AG09309 (cell line): ENCODE measurements at places on chromosomes 12 and 14.

DNA sequence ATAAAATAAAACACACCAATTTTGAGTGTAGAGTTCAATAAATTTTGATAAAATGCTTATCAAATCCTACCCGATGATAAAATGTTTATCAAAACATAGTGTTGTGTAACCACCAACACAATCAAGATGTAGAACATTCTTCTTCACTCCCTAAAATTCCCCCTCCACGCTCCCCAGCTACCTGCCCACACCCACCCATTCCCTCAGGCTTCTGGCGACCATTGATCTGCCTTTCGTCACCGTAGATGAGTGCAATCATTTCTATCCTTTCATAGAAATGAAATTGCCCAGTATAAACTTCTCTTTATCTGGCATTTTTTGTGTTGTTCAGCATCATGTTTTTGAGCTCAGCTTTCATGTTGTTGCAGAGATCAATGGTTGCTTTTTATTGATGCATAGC lies 90.7 kb upstream of the TBX3 start:
- DNase-seq = no peak

DNA sequence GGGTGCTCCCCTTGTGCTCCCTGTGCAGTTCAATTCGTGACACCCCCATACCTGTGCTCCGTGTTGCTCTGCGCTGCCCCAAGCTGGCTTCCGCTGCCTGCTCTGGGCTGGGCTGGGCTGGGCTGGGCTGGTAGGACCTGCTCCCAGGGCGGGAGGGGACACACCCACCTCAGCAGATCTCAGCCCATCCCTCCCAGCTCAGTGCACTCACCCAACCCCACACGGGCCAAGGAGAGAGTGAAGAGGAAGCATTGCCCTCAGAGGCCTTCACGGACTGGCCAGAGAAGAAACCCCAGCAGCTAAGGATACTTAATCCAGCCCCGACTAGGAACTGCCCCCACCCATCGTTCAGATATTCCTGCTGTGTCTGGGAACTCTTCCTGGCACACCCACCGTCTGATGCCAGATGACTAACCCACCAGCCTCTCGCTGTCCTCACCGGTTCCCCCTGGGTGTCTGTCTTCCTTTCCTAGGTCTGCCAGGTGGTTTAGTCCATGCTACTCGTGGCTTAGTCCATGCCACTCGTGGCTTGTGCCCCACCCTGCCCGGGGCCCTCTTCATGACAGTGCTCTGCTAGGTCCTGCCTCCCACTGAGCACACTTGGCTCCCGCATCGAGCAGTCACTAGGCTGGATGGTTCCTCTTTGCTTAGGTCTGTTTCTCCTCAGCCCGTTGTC lies at the start of gene LPAR5:
Gene LPAR5 (minus strand): TSS at position 104 of the 676 bp plus-strand sequence. CDS start 14,711 bp downstream, outside the sequence.
- no peak for DNase-seq

DNA sequence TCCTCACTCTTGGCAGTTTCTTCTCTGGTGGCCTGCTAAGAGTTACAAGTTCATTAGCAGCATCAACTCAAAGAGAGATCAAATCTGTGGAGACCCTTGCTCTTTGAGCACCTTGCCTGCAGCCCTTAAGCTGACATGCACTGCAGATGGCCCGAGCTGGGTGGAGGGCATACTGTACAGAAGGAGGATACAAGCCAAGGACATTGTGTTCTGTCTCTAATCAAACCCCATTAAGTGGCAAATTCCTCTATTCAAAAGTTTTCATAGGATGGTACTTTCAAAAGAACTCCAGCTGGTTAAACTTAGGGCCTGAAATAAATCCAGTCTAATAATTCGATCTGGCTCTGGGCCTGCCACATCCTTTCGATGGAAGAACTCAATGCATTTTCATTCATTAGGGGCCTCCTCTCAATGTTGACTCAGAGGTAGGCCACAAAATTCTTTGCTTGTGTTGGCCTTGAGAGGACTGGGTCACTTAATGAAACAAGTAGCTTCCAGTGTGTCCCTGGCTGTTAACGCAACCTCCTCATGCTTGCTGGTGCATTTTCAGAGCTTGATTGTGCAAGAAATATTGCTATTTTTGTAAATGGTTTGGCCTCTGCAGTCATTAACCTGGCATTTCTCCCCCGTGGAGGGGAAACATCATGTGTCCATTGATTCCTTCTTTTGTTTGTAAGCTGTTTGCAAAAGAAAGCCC lies 318.2 kb downstream of the NUAK1 start:
- peak; percentile 76 for DNase-seq

DNA sequence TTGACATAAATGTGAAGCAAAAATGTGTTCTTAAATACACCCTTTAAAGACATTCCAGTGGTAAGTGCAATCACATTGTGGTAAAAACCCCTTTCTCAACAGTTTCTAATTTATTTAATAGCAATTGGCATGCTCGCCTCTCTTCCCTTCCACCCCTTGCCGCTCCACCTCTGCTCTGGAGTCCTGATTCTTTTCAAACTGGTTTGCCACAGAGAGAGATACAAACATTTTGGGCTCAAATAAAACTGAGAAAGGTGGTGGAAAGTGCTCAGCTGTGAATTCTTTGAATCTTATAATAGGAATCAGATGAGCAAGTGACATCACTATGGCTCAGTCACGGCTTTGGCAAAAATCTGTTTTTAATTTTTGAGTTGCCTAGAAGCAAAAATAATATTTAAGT lies 993.9 kb downstream of the GALC start:
- DNase-seq = peak; percentile 44

DNA sequence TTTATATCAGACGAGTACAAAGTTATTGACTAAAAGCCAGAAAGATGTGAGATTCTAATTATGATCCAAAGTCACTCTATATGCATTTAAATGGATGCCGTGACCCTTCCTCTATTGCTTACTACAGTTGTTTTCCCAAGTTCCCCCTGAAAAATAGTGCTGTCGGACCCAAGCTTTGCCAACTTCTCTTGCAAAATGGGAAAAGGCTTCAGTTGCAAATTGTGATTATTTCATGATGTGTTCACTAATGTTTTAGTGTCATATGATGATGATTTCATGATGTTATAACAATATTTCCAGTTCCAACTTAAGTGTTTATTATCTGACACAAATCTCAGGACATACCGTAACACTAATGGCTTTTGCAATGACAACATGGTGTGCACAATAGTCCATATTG lies 534.6 kb upstream of the ATP2B1 start:
- DNase-seq = no peak

- peak; percentile 91 for DNase-seq
These were observed 33.7 kb downstream of the CPM start for GRCh38 chr12:68899251-68899771.

GRCh38 chr12:89370421-89370831 lies 18.1 kb upstream of the DUSP6 start:
- DNase-seq = no peak

DNA sequence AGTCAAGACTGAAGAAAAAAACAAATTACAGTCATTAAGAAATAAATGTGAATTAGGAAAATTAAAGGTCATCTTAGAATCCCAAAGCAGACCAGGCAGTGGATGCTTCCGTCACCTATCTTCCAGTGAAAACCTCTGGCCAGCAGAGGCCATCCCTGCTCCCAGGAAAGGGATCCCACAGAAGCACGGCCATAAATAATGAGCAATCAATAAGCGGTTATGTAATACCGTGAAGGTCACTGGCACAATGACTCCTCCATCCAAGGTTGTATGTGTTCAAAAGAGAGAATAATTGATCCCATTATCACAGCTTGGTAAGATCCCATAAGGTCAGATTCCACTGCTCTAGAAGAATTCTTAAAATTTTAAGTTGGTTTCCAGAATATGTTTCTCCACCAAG lies 85.7 kb downstream of the PPP2R5E start:
- no peak for DNase-seq

- no peak for DNase-seq
These were observed 63.0 kb downstream of the TMEM30B start for GRCh38 chr14:61218157-61218556.

DNA sequence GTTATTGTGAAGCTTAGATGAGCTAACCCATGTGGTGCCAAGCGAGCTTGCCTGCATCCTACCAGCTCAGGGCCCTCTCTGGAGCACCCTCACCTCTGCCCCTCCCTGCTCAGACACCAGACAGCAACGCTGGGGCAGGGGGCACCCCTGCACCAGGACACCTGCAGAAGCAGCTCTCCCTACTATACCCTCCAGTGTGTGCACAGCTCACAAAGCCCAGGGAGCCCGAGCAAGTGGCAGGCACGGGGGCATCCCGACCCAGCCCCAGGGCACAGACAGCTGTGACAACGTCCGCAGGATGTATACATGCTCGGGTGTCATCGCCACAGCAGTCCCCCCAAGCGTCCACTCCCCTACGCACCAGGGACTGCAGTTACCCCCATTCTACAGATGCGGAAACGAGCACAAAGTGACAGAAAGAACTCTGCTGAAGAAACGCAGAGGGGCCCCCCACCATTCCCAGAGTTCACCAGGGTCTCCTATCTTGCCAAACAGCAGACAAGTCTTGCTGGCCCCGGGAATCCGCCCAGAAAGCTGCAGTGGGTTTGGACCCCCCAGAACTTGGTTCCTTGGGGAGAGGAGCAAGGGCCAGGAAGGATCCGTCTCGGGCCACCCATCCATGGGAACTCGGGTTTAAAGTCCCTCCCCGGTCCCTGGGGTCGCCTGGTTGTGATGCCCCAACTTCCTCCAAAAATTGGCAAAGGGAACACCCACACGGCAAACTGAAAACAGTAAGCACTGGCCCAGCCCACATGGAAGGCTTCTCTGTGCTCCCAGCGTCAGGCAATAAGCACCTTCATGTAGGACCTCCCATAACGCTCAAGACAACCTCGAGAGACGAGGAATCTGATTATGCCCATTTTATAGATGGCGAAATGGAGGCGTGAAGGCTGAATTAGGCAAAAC lies 12.0 kb downstream of the NCOR2 start:
- DNase-seq = no peak

- no peak for DNase-seq
These were observed 6.7 kb upstream of the STXBP6 start for GRCh38 chr14:25056688-25057078.

GRCh38 chr14:26187996-26188620 lies 409.7 kb downstream of the NOVA1 start:
- no peak for DNase-seq

DNA sequence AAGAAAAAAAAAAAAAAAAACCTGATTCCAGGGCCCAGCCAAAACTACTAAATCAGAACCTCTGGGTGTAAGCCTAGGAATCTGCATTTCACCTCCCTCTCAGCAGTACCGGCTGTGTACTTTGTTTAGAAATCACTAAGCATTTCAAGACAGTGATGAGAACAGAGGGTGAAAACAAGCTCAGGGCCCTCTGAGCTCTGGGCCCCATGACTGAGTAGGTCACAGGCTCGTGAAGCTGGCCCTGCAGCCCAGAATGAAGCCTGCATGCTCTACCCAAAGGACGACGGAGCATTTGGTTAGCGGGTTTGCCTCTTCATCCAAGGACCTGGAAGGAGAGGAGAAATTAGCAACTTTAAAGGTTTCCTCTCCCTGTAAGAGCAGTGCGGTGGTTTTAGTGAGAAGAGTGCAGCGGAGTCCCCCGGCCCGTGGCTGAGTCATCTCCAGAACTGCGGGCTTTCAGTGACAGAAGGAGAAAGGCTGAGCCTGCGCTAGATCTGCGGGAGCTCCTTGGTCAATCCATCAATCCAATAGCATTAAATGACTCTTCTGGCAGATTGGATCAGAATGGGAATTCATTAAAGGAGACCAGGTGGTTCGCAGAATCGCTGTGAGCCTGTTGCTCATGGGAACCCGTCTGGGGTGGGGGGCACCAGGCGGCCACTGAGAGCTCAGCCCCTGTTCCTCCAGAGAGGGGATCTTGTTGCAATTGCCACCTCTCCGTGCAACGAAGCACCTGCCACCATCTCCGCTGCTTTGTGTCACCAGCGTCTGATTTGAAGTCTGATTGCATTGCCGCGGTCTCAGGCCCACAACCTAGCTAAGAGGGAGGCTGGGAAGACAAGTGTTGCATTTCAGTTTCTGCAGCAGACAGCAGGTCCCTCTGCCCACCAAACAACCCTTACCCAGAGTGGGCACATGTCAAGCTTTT lies 7.3 kb downstream of the IL31 start:
- DNase-seq = no peak

DNA sequence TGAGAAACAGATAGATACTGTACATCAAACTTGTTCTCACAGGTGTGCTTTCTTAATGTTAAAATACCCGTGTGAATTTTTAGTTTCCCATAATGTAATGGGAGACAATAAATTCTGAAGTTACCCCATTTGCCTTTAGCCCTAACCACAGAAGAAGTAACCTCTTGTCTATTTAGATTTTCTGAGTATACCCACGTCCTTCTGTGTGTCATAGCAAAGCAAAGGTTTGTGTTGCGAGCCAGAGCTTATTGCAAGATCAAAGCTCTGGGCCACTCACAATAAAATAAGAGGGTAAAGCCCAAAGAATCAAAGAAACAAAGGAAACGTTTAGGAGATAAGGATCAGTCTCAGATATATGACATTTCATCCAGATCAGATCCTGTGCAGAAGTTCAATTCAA lies 73.9 kb downstream of the BMP4 start:
- DNase-seq = no peak

DNA sequence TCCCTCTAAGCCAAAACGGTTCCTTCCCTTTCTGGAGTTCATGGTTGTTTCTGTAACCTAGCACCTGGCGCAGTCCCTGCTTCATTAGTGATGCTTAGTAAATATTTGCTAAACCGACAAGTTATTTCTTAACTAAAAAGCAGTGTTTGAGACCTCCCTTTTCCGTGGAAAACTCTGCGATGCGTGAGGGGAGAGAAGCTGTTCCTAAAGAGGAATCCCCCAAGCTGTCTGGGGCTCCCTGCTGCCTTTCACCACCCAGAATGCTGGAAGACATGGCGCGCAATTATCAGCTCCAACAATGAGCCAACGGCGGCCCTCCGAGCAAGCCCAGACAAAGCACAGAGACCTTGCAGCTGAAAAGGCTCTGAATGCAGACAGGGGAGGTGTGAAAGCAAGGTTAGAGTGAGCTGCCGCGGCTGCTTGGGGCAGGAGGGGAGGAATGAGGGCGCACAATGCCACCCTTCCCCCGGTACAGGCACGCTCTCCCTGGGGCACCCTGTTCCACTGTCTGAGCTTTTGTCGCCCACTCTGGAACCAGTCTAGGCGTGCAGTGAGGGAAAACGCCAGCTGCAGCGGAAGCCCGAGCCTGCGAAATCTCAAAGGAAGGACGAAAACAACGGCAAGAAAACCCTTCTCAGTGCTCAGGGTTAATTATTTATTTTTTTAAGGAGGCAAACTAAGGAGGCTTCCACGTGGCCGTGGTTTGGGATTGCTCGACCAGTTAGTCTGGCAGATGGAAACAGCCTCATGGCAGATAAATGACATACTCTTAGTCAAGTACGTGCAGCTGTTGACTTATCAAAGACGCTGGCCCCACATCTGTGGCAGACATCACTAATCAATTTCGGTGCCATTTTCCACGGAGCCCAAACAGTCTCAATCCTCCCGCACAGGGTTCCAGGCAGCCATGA lies 66.3 kb downstream of the RBM19 start:
- DNase-seq = no peak

GRCh38 chr12:113601656-113602263 lies 130.1 kb upstream of the LHX5 start:
- DNase-seq = no peak
